ENCODE measurements at places on chromosomes 4 and X.

DNA sequence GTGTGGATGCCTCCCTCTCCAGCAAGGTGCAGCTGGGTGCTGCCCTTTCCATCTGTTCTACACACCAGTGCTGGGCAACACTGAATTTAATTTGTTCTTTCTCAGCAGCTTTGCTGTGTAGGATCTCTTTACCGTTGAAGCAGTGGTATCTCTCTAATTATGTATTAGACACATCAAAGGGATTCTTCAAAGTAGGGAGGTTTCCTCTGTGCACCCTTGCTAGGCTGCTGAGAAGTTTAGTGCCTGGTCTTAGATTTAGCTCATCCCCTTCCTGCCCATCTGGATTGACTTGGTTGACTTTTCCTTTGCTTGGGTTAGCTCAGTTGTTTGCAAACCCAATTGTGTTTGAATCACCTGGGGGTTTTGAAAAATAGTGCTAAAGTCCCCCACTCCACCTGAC lies 27.8 kb upstream of the LDB2 start:
- DNase-seq: no peak

- no peak for DNase-seq
These were observed 63.4 kb downstream of the DCUN1D4 start for GRCh38 chr4:51906167-51906958.

- DNase-seq: no peak
These were observed 135.1 kb upstream of the ATP6AP2 start for GRCh38 chrX:40445691-40446090.

DNA sequence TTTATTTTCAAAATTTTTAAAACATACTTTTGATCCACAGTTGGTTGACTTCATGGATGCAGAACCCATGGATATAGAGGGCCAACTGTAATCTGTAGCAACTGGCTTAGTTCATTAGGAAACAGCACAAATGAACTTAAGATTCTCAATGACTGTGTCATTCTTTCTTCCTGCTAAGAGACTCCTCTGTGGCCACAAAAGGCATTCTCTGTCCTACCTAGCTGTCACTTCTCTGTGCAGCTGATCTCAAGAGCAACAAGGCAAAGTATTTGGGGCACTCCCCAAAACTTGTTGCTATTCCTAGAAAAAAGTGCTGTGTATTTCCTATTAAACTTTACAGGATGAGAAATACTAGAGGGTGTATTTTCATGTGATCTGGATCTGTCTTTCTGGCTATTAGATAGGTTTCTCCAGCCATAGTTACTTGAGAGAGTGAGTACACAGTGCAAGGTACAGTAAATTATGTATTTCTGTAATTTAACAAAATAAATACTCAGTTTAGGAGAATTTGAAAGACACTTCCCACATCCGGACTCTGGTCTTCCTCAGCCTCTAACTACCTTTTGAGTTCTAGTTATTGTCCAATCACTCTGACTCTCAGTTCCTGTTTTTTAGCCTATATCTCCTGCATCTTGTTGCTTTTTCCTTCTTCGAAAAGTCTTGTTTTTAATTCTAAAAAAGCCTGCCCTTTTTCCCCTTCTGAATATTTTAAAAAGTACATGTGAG lies 21.8 kb downstream of the TLR2 start:
- no peak for DNase-seq

DNA sequence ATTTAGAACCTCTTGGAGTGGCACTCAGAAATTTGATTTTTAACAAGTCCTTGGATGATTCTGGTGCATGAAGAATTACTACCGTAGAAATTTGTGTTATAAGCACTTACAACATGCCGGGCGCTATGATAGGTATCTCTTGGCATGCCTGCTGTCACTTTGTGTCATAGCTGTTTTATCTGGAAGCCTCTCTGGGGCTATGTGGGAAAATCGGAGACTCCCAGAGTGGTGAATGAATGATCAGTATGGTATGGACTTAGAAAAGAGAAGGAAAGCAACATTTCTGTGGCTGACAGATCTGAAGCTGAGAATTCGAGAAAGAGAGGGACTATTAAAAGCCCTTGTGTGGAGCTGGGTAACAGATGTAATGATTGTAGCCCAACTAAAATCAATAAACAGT lies 177.4 kb upstream of the MAMLD1 start:
- no peak for DNase-seq

DNA sequence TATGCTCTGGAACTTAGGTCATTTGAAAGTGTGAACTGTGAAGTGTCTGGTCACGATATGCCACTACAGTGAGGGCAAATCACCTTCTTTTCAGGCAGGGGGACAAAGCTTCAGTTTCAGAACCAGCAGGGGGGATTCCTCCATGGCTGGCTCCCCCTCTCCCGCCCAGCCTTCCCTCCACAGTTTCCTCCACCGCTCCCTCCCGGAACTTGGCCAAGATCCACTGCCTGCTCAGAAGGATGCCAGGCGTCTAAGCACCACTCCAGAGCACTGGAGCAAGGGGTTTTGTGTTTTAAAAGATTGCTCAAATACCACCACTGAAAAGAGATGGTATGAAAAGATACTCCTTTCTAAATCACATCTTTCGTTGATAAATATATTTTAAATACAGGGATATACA lies 126.9 kb downstream of the ELOVL6 start:
- DNase-seq: no peak

DNA sequence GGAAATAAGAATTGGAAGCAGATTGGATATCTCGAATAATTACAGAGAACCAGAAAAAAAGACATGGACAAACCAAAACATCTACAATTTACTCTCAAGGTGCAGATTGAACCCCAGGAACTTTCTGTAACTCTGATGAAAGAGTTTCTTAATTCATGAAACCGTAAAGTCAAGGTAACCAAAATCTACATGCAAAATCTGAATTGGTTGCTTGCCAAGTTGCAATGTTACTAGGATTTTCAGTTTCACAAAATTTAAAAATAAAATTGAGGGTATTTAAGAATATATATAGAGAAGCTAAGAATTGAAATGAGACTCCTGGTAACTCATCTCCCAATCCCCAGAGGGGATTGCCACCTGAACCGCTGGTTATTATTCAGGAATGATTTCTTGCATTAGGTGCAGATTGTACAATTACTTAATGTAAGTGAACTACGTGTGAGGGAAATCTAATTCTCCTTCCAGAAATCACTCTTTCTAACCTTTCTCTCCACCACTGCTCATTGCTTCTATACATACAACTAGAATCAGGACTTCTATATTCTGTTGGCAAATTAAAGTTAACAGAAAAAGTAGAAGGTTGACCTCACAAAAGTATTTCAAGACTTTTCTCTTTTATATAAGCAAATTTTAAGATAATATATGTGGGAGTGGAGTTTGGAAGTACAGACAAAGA lies 221.5 kb upstream of the NDST4 start:
- DNase-seq: no peak

- DNase-seq: no peak
These were observed 650.8 kb downstream of the PCDH7 start for GRCh38 chr4:31370866-31371465.

- no peak for DNase-seq
These were observed 14.5 kb downstream of the TMPRSS11E start for GRCh38 chr4:68461790-68462189.

DNA sequence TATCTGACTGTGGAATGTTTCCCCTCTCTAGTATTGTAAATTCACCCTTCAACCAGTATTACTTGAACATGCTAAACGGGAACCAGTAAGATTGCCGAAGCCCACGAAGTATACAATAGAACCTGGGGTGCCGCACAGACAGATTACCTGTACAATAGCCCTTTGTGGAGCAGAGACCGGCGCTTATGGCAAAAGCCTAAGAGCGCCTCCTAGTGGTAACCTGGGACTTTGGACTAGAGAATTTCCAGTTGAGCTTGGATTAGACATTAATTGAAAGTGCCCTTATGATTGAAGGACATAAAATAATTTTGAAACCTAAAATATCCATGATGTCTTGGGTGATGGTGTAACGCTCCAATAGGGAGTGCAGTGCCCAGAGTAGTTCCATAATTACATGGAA lies 14.1 kb downstream of the ZNF157 start:
- peak; percentile 69 for DNase-seq

GRCh38 chr4:113960684-113961321 lies 18.6 kb downstream of the ARSJ start:
- DNase-seq: no peak

GRCh38 chrX:131633285-131633917 lies 89.5 kb downstream of the OR13H1 start:
- peak; percentile 36 for DNase-seq

DNA sequence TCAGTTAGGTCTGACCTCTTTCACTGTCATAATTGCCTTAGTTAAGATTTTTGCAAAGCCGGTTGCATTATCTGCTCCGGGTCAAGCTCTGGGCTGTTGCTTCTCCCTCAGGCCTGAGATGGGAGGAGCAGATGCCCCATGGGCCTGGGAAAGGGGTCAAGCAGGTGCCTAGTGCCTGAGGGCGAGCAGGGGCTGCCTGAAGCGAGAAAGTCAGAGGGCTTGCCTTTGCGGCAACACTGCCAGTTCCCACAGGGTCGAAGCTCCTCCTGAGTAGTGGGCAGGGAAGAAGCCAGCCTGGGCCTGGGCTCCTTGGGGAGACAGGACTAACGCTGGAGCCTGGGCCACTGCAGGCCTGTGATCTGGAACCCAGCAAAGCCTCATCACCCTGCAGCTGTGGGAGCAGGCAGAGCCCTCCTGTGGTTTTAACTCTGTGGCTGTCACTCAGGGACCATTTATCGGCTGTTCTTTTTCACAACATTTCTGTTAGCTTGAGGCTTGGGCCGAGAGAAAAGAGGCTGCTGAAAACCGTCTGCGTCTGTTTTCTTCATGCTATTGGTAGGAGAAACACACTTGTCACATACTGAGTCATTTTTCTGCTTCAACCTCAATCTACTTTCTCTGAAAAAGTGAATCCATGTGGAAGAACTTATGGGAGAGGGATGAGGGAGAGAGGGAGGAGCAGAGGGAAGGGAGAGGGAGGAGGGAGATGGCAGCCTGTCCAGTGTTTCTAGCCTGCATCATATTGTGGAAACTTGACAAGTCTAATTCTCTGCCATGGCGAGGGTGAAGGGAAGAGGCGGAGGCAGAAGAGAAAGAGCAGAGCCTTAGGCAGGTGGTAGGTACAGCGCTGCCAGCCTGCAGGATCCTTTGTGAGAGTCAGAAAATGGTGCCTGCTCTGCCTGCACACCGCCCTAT lies 68.4 kb downstream of the RHOH start:
- DNase-seq: no peak

DNA sequence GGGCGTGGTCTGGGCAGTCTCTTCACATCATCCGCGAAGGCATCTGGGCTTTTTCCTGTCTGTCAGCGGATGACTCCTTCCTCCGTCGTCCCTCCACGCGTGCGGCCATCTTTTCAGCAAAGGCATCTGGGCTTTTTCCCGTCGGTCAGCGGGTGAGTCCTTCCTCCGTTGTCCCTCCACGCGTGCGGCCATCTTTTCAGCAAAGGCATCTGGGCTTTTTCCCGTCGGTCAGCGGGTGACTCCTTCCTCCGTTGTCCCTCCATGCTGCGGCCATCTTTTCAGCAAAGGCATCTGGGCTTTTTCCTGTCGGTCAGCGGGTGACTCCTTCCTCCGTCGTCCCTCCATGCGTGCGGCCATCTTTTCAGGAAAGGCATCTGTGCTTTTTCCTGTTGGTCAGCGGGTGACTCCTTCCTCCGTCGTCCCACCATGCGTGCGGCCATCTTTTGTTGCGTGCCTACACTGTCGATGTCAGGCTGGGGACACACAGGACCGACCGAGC lies 12.3 kb upstream of the TMEM271 start:
- no peak for DNase-seq
